ENCODE measurements at places on chromosomes 11 and 22.

- DNase-seq, result no peak
These were observed 15.6 kb downstream of the PLA2G6 start for GRCh38 chr22:38165922-38166593.

DNA sequence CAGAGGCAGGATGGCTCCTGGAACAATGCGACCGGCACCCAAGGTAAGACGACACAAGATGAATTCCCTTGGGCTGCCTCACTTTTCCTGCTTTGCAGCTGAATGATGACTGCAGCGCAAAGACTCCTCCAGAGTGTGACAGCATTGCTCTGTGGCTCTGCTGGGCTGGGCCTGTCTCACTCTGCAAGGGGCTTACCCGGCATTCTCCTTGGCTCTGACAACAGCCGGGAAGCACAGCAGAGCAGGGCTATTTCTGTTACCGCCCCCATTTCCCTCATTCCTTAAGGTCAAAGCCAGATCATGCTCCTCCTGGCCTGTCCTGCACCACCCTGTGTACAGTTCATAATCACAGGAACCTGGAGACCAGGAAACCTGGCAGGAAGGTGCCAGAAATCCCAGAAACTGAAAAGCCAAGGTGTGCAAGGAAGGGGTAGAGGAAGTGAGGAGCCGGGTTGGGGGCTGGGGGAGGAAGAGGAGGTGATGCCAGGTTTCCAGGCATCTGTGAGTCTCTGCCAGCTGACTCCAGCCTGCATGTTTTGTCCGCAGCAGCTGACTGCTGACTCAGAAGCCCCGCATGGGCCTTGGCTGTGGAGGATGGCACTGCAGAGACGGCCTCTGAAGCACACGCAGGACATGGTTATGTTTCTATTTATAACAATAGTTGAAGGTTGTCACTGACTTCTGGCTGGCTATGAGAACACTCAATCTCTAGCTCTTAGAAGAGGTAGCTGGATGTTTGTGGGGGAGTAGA is 113.6 kb downstream of the MICAL3 start:
- no peak for DNase-seq

DNA sequence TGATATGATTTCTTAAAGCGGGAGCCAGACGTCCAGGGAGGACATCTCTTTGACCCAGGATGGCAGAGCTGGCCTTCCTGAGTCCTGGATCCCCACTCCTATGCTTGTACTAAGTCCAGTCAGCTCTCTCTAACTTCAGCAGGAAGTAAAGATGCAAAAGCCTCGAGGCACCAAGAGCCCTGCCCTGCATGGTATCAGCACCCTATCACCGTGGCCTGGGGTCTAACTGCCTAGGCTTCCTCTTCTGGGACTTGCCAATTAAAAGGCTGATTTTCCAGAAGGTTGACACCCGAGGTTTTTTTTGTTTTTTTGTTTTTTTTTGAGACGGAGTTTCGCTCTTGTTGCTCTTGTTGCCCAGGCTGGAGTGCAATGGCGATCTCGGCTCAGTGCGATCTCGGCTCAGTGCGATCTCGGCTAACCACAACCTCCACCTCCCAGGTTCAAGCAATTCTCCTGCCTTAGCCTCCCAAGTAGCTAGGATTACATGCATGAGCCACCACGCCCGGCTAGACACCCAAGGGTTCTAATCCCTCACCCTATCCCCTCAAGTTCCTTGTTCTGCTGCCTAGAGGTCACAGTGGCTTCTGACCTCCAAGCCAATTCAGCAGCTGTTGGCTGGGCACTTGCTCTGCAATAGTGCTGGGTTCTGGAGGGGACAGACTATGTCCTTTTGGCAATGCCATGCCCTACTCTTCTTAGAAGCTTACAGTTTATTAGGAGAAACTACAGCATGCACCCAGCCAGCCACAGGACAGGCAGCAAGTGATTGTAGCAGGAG is 50.6 kb upstream of the FTH1 start:
- no peak for DNase-seq

DNA sequence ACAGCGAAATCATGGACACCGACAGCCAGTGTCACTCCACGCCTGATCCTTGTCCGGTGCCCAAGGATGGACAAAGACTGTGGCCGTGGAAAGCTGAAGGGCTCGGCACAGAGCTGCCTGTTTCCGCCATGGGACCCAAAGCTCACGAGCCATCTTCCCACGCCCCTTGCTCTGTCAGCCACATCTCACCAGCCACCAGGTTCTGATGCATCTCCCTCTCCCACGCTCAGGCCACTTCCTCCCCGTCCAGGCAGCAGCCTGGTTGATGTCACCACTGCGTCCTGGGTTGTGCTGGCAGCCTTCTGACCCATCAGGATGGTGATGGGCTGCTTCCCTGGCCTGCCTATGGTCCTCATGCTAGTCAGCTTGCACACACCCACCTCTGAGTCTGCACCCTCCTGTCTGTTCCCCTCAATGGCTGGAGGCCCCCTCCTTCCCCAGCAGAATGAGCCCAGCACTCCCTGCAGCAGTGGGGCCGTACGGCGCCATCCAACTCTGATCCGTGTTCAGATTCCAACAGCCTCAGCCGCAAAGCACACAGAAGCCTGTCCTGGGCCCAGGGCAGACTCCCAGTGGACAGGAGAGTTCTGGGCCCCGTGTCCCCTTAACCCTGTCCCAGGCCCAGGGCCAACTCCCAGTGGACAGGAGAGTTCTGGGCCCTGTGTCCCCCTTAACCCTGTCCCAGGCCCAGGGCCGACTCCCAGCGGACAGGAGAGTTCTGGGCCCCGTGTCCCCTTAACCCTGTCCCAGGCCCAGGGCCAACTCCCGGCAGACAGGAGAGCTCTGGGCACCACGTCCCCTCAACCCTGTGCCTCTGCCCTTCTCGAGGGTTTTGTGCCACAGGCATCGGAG is 259.5 kb downstream of the BRD1 start:
- no peak for DNase-seq

GRCh38 chr11:64299847-64300648 is at the start of gene CATSPERZ:
TSS of gene CATSPERZ (plus strand) at chr11:64300358. CDS start at chr11:64300411, 53 bp downstream.
- no peak for DNase-seq

DNA sequence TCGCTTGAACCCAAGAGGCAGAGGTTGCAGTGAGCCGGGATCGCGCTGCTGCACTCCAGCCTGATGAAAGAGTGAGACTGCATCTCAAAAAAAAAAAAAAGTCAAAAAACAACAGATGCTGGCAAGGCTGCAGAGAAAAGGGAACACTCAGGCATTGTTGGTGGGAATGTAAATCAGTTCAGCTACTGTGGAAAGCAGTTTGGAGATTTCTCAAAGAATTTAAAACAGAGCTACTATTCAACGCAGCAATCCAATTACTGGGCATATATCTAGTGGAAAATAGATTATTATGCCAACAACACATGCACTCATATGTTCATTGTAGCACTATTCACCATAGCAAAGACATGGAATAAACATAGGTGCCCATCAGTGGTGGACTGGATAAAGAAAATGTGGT is 89.7 kb downstream of the EFCAB6 start:
- no peak for DNase-seq

- no peak for DNase-seq
These were observed 19.5 kb downstream of the PIK3IP1 start for GRCh38 chr22:31272522-31273446.

DNA sequence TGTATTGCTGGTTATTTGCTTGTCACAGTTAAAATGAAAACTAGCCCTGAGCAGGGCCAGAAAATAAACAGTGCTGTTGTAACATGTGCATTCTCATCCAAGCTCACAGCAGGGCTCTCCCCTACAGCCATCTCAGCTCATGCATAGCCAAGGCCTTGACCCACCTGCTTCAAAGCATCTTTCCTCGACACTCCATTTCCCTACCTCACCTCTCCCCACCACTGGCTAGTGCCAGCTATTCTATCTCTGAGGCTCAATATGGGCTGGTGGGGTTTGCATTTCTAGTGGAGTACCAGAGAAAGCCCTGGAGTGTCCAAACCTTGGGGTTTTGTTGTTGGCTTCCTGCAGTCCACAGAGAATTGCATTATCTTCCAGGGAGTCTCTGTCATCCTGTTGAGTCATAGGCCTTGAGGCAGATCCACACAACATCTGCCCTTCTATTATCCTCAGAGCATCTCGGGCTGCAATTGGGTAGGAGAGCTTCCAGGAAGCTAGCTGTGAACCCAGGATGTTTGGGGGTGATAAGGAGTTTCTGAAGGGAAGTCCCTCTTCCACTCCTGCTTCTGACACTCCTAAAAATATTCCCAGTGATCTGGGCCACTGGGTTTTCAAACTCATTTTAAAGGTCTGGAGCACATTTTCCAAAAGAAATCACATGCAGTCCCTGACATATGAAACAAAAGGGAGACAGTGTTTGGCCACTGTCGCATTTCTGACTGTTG is 36.1 kb upstream of the AMOTL1 start:
- DNase-seq, result no peak
